ENCODE measurements at places on chromosomes 4 and X.

DNA sequence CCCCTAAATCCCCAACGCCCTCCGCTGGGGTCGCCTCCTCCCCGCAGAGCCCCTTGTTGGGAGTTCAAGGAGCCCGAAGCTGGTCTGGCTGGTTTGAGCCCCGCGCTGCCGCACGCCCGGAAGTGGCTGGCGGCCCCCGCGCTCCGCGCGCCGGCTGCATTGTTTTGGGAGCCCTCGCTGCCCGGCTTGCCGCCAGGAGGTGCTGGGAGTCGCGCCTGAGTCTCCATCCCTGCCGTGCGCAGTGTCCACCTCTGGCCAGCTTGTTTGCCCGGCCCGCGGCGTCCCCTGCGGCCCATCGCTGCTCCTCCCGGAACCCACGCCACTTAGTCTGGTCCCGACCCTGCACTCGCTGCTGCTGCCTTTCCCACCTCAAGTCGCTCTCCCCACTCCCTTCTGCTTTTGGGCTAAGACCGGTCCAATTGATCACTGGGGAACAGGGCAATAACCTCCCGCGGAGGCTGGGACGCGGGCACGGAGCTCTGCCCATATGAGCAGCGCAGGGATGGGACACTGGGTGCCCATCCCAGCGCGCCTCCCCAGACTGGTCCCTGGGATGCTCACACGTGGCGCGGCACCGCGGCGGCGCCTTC lies 2.2 kb upstream of the SFRP2 start:
- DNase-seq = no peak

DNA sequence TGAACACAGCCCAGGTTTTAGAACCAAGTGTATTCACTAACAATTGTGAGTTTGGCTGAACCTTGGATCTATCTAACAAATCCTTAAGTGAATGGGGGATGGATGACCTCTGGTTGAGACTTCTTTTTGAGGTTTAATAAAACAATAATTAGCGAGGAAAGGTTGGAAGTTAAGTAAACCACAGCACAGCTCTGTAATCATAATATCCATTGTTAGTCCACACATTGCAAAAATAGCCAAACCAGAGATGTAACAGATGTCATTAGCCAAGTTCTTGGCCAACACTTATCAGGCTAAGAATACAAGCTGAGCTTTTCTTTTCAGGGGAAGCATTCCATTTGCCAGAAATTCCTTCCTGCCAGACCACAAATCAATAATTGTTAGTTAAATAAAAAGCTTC lies 59.1 kb downstream of the FREM3 start:
- DNase-seq = no peak

DNA sequence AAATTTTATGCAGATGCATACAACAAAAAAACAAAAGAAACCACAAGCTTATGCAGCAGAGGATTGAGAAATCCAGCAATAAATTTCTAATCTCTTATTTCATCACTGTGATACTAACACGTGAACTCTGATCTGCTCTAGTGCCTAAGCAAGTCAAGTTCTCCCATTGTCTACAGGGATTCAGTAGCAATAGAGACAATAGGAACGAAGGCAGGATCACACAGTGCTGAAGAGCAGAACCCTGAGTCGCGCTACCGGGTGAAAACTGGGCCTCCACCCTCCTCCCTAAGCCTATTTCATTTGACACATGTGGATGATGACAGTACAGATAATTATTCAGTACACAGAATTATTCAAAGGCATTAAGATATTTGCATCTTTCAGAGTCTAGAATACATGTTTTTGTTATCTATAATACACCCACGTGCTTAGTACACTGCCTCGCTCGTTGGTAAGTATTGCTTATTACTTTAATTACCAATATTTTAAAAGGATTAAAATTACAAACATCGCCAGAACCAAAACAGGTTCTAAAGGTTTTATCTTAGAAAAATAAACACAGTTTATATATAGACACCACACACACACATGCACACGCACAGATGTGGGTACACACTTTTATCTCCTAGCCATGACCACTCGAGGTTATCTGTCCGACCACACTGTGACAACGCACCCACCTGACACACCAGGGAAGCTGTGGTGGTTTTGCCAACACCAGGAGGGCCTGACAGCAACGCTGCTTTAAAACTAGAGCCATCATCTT lies 60.1 kb downstream of the RFC1 start:
- DNase-seq = no peak

GRCh38 chrX:64394874-64395567 lies at the start of gene MTMR8:
TSS of gene MTMR8 (minus strand) at chrX:64395452. CDS start at chrX:64395363, 89 bp downstream.
- peak; percentile 1 for DNase-seq

DNA sequence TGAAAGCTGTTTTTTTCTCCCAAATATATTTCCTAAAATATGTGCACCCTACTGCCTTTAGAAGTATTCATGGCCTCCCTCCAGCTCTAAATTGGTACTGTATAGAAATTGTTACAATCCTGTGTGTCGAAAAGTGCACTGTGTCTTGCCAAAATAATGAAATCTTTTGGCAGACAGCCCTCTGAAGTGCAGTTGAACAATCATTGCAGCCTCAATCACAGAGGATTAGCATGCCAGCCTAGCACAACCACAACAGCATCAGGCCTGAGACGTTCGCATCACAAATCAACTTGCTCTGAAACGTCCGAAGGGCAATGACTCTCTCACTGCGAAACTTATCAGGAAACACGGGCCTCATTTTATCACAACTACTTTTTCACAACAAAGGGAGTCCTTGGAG lies 99.0 kb downstream of the ANOS1 start:
- no peak for DNase-seq

DNA sequence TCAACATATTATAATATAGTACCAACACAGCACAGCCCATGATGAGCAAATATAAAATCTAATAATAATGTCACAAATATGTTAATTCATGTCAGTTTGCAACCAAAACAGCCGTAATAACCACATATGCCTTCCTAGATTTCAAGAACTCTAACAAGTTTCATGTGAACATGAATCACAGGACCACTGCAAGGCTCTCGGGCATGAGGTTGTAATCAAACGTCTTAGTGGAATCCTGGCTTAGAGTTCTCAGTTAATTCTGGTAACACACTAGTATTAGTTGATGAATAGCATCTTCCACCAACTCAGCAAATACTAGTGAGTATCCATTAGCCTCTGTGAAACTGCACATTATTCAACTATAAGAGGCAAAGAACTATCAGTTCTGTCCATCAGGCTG lies 379.3 kb upstream of the TENM3 start:
- DNase-seq = no peak

DNA sequence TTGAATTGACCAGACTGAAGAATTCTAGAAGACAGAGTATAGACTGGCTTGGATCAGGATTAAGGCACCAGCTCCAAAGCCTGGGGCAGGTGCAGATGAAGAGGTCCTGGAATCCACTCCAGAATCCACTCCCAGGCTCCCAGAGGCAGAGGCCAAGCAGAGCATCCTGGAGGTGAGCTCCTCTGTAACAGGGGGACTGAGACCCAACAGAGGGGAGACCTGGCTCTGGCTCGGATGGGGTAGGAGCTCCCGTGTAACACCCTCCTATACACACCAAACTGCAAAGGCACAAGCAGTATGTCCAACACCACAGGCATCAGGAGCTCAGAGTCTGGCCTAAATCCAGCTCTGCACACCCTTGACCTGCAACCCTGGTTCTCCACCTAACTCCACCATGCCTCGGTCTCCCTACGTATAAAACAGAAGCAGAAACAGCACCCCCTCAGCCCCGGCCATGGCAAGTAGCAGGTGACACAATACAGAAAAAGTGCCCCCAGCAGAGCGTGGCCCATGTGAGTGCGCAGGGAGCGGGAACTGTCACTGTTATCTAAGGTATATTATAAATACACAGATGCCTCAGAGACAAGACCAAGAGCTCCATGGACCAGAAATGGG lies 14.9 kb downstream of the RNF212 start:
- DNase-seq = no peak
